ENCODE measurements at places on chromosomes 2 and 18.

DNA sequence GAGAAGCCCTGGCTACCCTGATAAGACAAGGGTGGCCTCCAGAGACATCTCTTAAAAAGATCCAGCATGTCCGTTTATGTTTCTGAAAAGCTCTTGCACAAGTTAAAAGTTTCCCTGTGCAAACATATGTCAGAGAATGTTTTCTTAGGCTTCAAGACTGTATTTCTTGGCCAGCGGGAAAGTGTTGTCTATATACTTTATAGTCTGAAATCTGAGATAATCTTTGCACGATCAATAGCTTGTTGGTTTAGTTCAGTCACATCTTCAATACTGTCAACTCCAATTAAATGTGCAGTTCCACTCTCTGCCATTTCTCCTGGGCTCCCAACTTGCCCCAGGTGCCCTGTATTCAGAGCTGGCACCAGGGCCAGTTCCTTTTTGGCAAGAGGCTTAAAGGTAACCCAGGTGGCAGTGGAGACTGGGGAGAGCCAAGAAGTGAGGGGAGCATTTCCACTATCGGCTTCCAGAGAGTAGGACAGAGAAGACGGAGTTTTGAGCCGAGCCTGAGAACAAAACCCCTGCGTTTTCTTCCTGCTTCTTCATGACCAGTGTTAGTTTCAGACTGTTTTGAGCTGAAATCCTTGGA lies 64.4 kb downstream of the ACOXL start:
- DNase-seq, result no peak

- no peak for DNase-seq
Observed at GRCh38 chr18:34097312-34097711, 127.4 kb downstream of the NOL4 start.

- no peak for DNase-seq
Observed at GRCh38 chr18:6109743-6110142, 214.4 kb upstream of the TMEM200C start.

- DNase-seq, result no peak
Observed at GRCh38 chr18:44859263-44859662, 178.6 kb downstream of the SETBP1 start.

- DNase-seq, result peak; percentile 49
Observed at GRCh38 chr2:240556553-240557100, 1.2 kb downstream of the ANKMY1 start.

- no peak for DNase-seq
Observed at GRCh38 chr18:24868760-24869237, 408.4 kb downstream of the HRH4 start.

GRCh38 chr2:42342061-42342794 lies 18.8 kb downstream of the COX7A2L start:
- peak; percentile 57 for DNase-seq

DNA sequence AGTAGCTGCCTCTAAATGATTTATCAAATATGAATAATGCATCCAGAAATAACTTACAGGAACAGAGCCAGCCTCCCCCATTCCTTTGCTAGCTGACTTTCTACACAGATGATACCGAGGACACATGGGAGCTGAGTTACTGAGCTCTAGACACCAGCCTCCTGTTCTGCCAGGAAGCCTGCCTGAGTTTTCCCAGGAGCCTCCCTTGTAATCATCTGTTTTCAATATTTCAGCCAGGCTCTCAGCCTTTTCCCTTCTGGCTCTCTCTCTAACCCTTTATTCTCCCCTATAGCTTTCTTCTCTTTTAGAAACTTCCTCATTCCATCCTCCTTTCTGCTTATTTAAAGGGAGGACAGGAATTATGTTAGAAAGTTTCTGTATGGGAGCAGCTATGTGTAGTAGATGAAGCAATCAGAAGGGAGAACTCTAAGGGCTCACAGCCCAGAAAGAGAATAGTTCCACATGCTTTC lies 911.6 kb downstream of the TDRD15 start:
- DNase-seq, result no peak

DNA sequence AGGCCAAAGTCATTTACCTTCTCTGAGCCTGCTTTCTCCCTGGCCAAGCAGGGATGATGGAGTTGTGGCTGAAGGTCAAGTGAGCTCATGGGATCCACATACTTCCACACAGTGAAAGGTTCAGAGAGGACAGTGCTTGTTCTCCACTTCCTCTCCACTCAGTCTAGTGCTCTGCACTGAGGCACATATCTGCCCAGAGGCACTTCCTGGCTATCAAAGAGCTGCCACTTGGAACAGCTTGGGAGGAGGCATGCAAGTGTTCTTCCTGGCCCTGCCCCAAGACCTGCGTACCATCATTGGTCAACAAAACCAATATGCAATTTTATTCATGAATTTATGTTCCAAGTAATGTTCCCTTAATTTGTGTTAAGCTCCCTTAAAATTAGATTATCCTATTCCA lies 71.9 kb downstream of the RNF152 start:
- DNase-seq, result no peak

GRCh38 chr2:43127208-43127940 lies 99.0 kb downstream of the ZFP36L2 start:
- no peak for DNase-seq

- no peak for DNase-seq
Observed at GRCh38 chr2:120037995-120038541, 25.2 kb downstream of the EPB41L5 start.

- DNase-seq, result no peak
Observed at GRCh38 chr2:185316383-185316782, 422.2 kb upstream of the FSIP2 start.

- no peak for DNase-seq
Observed at GRCh38 chr2:154226931-154227330, 355.2 kb downstream of the GALNT13 start.

GRCh38 chr18:79380816-79381806 lies 14.6 kb upstream of the NFATC1 start:
- DNase-seq, result peak; percentile 43

DNA sequence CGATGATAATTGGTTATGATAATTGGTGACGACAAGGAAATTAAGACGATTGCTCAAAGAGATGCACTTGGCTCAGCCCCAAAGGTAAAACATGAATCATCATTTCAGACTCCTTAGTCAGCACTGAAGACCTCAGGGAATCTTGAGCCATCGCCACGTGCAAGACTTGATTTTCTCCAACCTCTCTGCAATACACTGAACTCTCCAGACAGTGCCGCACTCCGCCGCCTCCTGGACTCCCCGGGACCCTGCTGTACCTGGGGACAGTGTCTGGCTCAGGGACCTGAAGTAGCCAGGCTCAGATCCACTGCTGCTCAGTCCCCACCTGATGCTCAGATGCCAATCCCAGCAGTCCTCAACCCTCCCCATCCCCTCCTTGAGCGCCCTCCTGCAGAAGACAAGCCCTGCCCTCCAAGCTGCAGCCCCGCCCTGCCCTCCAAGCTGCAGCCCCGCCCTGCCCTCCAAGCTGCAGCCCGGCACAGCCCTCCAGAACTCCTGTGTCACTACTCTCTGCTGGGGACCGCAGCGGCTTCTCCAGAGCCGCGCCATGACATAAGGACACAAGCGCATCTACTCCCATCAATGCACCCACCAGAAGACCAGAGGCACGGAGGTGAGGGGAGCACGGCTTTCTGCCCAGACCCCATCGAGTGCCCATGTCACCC lies 1.1 kb downstream of the TMEM18 start:
- DNase-seq, result peak; percentile 90

DNA sequence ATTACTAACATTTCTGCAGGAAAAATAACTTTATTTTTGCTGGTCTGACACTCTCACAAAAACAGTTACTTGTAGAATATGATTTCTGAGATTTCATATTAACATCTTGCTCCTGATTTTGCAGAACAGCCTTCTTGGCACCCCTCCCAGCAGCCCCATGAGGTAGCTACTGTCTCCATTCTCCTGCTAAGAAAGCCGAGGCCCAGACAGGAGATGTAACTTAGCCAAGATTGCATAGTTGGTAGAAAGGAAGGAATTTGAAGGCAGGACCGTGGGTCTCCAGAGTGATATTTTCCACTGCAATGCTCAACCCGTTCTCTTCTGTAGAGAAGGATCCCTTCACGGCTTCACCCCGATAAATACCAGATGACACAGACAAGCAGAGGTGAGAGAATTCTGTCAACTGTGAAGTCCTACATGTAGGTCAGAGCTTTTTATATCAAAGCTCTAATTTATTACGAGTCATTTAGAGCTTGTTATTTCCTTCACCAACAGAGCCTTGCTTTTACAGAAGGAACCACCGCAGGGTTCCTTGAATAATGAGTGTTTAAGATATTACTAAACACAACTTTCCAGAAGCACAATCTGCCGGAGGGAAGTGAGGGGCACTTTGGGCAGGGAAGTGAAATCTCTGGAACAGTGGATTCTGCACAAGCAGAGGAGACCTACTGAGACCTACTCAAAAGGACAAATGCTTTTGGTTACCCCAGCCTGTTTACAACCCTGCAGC lies 48.0 kb upstream of the MYCN start:
- no peak for DNase-seq

GRCh38 chr2:96506016-96506906 lies 1.1 kb upstream of the NEURL3 start:
- DNase-seq, result no peak

GRCh38 chr18:48318436-48318835 lies 90.7 kb downstream of the ZBTB7C start:
- DNase-seq, result no peak

- no peak for DNase-seq
Observed at GRCh38 chr2:65297544-65297943, 69.9 kb downstream of the ACTR2 start.

GRCh38 chr2:108304975-108305374 lies 16.3 kb downstream of the SULT1C2 start:
- no peak for DNase-seq
